Stimulated activated memory B cell treated with anti-CD40 and anti-IgM and Interleukin-4, amounts not matched to agents 10 μg/mL and 1 μg/mL and 100 μg/mL, for 72 hours (primary cell): ENCODE measurements at places on chromosomes 1 and 21.

DNA sequence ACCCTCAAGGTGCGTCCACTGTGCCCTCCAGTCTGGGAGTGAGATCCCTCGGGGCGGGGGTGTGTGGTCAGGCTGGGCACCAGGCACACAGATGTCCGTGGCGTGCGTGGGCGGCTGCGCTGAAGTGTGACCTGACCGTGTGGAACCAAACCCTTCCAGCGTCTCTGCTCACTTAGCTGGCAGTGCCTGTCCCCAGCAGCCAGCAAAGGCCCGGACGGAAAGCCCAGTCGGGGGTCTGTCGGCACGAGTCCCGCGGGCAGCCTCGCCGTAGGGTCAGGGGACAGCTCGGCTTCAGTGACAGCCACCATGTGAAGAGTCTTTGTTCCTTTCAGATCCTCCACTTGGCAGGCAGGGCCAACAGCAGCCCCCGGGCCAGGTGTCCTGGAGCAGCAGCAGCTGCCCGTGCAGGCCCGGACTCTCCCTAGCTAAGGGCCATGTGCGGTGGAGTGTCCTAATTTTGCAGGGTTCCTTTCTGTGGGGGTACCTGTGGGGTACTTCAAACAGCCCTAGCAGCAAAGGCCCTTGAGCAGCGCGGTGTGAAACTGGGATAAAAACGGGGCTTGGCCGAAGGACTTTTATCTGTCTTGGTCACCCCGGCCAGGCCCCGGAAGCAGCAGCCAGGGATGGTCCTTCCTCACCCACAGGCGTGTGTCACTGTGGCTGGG lies 11.6 kb downstream of the TTLL10 start:
- no peak for ATAC-seq

DNA sequence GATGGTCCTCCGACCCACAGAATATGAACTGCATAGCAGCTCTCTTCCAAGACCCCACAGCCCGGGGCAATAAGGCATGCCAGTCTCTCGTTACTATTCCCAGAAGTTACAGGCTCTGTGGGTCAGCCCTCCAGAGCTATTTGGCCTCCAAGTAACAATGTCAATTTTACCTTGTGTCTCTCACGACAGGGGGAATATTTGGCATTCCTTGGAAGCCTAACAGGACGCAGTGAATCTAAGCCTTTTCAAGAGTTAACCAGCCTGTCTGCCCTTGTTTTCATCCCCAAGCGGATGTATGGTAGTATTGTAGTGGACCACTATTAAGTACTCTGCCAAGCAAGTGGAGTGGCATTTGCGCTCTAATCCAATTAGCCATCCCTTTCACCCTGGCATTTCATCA lies 24.4 kb upstream of the GNG4 start:
- ATAC-seq: no peak

- no peak for ATAC-seq
Observed at GRCh38 chr1:211619033-211619996, 40.4 kb upstream of the SLC30A1 start.

- ATAC-seq: no peak
Observed at GRCh38 chr1:107019166-107019565, 37.3 kb upstream of the PRMT6 start.

- ATAC-seq: no peak
Observed at GRCh38 chr1:30418061-30418938, 305.1 kb downstream of the MATN1 start.

- ATAC-seq: no peak
Observed at GRCh38 chr1:190663962-190664361, 186.3 kb upstream of the BRINP3 start.

DNA sequence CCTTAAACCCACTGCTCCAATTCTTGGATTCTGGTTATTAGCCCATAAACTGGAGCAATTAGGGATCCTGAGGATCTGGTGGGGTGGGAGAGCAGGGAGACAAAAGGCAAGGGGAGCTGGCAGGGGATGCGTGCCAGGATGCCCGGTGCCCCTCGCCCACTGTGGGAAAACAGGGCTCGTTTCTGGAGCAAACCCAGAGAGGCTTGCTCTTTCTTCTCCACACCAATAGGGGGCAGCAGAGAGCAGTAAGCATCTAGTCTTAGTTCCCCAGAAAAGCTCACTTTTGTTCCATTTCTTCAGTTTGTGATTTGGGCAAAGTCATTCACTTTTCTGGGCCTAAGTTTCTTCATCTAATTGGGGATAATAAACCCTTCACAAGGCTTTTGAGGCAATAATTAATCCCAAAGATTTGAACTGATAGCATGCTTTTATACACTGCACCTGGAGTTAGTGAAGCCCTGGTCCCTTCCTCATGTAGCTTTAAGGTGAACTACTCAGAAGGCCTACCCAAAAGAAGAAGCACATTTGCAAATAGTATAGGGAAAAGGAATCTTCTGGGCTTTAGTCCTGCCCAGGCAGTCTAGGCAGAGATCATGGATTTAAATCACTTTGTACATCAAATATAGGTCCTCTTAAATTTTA lies 160.6 kb upstream of the USP24 start:
- ATAC-seq: no peak
